ENCODE measurements at places on chromosomes 16 and 17.

DNA sequence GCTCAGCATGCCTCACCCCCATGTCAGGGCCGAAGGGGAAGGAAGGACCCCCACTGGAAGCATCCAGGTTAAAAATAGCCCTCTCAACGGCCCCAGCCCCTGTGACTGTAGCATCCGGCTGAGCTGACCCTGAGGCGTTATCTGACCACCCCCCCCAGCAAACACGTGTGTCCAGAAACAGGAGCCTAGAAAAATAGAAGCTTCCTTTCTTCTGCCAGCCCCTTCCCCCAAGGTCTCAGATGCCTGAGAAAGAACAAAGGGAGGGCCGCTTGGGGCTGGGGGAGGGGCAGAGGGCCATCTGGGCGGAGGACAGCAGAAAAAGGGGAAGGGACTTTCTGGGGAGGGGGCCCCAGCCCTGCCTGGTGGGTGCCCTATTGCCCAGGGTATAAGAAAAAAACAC lies 55.8 kb downstream of the ACTG1 start:
- DNase-seq, result no peak
- H3K27me3 ChIP-seq, result peaks cover 3% of the 10 kb centered on the region
- H3K4me3 ChIP-seq, result no peak overlapping the region

- H3K36me3 ChIP-seq, result no peaks in the 10 kb centered on the region
- no peak for DNase-seq
- H3K4me3 ChIP-seq, result no peak overlapping the region
- no peak overlapping the region for H3K27ac ChIP-seq
Measured at GRCh38 chr16:50957056-50957455, 194.0 kb downstream of the SALL1 start.

GRCh38 chr17:61574542-61575351 lies 16.3 kb downstream of the NACA2 start:
- DNase-seq, result no peak
- no peak overlapping the region for H3K4me3 ChIP-seq
- H3K4me1 ChIP-seq, result no peaks in the 10 kb centered on the region
- peaks cover 22% of the 10 kb centered on the region for H3K27me3 ChIP-seq
- no peaks in the 10 kb centered on the region for H3K36me3 ChIP-seq

DNA sequence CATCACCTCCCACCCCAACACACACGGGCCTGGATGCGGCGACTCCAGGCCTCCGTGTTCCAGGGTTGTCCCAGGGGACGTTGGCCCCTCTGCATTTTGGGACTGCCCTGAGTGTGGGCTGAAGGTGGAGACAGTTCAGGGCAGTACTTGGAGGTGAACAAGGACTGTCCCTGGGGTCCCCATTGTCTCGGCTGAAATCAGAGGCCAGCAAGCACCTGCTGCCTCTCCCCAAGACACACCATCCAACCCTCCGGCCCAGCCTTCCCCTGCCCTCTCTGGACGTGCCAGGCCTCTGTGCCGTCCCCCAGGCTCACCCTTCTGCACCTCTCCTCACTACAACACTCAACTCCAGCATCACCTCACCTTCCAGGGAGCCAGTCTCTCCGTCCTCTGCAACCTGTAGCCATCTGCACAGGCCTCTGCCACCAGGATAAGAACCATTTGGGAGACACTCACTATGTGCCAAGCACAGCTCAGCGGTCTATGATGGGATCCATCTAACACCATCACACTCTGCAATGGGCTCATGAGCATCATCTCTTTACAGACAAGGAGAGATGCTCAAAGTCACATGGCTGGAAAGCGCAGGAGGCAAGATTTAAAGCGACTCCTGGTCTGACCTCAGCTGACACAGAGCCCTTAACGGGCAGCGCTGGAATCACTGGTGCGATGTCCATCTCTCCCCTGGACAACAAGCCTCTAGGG lies 104.5 kb upstream of the SEC14L1 start:
- no peaks in the 10 kb centered on the region for H3K4me1 ChIP-seq
- H3K36me3 ChIP-seq, result no peaks in the 10 kb centered on the region
- no peak for DNase-seq
- H3K27ac ChIP-seq, result no peak overlapping the region
- H3K4me3 ChIP-seq, result no peak overlapping the region

DNA sequence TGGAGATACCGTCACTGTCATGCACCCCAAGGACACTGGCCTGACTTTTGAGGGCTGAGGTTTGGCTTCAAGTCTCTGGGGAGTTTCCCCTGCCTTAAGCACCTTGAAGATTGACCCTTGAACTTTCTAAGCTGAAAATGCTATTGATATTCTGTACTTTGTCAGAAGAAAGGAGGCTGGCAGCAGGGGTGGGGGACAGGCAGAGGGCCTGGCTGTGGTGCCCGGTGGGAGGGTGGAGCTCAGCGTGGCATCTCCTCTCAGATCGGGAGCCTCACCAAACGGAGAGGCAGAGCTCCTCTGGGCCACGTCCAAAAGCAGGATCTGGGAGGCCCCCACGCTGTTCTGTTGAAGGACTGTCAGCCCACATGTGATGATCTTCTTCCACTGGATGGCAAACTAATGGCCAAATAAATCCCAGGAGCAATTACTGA lies 305.2 kb upstream of the IRX3 start:
- no peak overlapping the region for H3K27ac ChIP-seq
- H3K4me3 ChIP-seq, result no peak overlapping the region
- H3K36me3 ChIP-seq, result no peaks in the 10 kb centered on the region
- H3K4me1 ChIP-seq, result no peaks in the 10 kb centered on the region
- peaks cover 10% of the 10 kb centered on the region for H3K27me3 ChIP-seq

DNA sequence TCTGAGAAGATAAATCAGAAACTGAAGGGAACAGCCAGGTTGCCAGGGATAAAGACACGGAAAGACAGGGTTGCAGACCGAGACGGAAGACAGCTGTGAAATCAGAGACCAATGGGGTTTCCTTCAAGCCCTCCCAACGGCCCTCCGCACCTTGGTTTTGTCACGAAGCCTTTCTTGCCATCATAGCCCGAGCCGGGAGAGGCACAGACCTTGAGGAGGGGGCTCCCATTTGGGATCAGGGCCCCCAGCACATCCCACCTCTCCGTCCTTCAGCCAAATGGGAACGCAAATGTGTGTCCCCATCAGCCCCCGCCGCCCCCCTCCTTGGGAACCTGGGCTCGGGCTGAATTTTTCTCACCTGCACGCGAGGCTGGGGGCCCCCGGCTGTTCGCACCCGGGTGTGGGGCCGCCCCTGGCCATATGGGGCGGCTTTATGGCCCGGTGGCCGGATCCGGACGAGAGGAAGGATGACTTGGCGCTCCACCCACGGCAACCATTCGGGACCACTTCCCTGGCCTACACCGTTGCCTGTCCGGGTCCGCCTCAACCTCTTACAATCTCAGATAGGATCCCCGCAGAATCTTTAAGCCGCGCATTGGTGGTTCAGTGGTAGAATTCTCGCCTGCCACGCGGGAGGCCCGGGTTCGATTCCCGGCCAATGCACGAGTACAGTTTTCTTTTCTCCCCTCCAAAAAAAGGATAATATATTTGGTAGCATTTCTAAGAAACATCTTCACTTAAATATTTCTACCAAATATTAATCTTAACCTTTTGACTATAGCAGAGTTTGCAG lies 1.4 kb upstream of the HES7 start:
- DNase-seq, result peak; percentile 83
- H3K27me3 ChIP-seq, result peaks cover 54% of the 10 kb centered on the region
- peaks cover 2% of the 10 kb centered on the region for H3K36me3 ChIP-seq

GRCh38 chr17:29246628-29247027 lies at the start of gene CRYBA1:
Gene CRYBA1, plus strand, starts transcription at chr17:29246859. Its CDS starts 5 bp downstream, at chr17:29246864.
- DNase-seq, result no peak
- no peak within 1 kb of the TSS for H3K27ac ChIP-seq
- no peaks in the 10 kb centered on the region for H3K27me3 ChIP-seq
- no peak within 1 kb of the TSS for H3K4me3 ChIP-seq
- H3K36me3 ChIP-seq, result no peaks in the 10 kb centered on the region

DNA sequence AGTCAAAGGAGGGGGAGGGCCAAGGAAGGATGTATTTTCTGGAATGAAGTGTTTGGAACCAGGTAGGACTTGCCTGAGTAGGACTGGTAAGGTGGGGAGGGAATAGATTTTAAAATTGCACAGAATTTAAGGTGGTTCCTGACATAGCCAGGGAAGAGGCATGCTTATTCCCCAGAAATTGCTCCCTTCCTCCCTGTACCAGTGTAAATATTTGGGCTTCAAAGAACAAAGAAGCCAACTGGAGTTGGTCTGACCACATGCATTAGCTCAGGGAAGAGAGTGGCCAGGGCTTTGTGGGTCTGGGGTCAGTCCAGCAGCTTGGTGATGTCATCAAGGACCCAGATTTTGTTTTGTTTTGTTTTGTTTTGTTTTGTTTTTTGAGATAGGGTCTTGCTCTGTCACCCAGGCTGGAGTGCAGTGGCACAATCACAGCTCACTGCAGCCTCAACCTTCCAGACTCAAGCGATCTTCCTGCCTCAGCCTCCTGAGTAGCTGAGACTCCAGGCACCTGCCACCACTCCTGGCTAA lies 9.3 kb upstream of the MRTFB start:
- H3K27ac ChIP-seq, result no peak overlapping the region
- H3K4me1 ChIP-seq, result no peaks in the 10 kb centered on the region
- no peak overlapping the region for H3K4me3 ChIP-seq
- H3K36me3 ChIP-seq, result no peaks in the 10 kb centered on the region
- DNase-seq, result no peak

- H3K4me3 ChIP-seq, result no peak overlapping the region
- H3K27ac ChIP-seq, result no peak overlapping the region
- no peaks in the 10 kb centered on the region for H3K4me1 ChIP-seq
- H3K36me3 ChIP-seq, result no peaks in the 10 kb centered on the region
- DNase-seq, result no peak
- no peaks in the 10 kb centered on the region for H3K27me3 ChIP-seq
Measured at GRCh38 chr17:61338874-61339478, 60.7 kb upstream of the TBX2 start.

DNA sequence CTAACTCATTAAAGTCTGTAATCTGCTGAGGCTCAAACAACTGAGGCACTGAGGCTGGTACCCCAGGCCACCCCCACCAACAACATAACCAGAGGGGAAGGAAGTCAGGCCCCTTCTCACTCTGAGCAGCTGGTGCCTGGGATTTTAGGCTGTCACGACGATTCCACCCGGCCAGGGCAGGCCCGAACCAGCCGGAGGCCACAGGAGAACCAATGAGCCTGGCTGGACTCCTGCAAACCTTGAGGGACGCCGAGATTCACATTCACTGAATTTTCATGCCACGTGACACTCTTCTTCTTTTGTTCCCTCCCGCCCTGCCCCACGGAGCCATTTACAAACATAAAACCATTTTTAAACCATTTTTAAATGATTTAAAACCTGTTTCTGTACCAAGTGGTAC lies 48.1 kb downstream of the RPH3AL start:
- no peak overlapping the region for H3K27ac ChIP-seq
- DNase-seq, result no peak
- no peaks in the 10 kb centered on the region for H3K4me1 ChIP-seq
- no peaks in the 10 kb centered on the region for H3K27me3 ChIP-seq
- H3K36me3 ChIP-seq, result no peaks in the 10 kb centered on the region
- H3K4me3 ChIP-seq, result no peak overlapping the region

GRCh38 chr16:58123896-58124600 lies 5.1 kb downstream of the CFAP20 start:
- peaks cover 6% of the 10 kb centered on the region for H3K36me3 ChIP-seq
- DNase-seq, result no peak

- no peak overlapping the region for H3K4me3 ChIP-seq
- H3K27ac ChIP-seq, result no peak overlapping the region
- H3K4me1 ChIP-seq, result no peaks in the 10 kb centered on the region
- no peaks in the 10 kb centered on the region for H3K36me3 ChIP-seq
- H3K27me3 ChIP-seq, result peaks cover 58% of the 10 kb centered on the region
Measured at GRCh38 chr16:86300746-86301481, 209.4 kb upstream of the FOXF1 start.

DNA sequence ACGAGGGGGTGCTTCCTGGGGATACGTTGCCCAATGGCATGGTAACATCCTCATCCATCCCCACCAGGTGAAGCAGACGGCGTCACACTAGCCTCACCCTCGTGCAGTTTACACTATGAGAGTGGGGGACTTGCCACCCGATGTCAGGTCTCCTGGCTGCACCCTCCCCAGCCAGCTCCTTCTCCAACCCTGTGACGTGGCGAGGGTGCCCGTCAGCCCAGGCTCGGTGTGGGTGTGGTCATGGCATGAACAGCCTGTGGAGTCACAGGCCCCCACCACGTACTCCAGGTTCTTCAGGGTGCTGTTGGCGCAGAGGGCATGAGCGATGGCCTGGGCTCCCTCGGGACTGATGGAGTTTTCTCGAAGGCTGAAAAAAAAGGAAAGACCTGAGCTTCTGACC lies 28.3 kb downstream of the NLRC3 start:
- H3K36me3 ChIP-seq, result peaks cover 69% of the 10 kb centered on the region
- DNase-seq, result no peak
- H3K4me1 ChIP-seq, result no peaks in the 10 kb centered on the region
- no peak overlapping the region for H3K27ac ChIP-seq
- no peak overlapping the region for H3K4me3 ChIP-seq

- H3K27ac ChIP-seq, result no peak overlapping the region
- no peak for DNase-seq
- no peaks in the 10 kb centered on the region for H3K27me3 ChIP-seq
- no peak overlapping the region for H3K4me3 ChIP-seq
- no peaks in the 10 kb centered on the region for H3K4me1 ChIP-seq
Measured at GRCh38 chr16:27720731-27721530, 171.0 kb downstream of the KATNIP start.

GRCh38 chr16:49554681-49555080 lies 181.1 kb downstream of the C16orf78 start:
- no peaks in the 10 kb centered on the region for H3K27me3 ChIP-seq
- no peak overlapping the region for H3K4me3 ChIP-seq
- no peak overlapping the region for H3K27ac ChIP-seq
- no peak for DNase-seq
- H3K36me3 ChIP-seq, result no peaks in the 10 kb centered on the region

DNA sequence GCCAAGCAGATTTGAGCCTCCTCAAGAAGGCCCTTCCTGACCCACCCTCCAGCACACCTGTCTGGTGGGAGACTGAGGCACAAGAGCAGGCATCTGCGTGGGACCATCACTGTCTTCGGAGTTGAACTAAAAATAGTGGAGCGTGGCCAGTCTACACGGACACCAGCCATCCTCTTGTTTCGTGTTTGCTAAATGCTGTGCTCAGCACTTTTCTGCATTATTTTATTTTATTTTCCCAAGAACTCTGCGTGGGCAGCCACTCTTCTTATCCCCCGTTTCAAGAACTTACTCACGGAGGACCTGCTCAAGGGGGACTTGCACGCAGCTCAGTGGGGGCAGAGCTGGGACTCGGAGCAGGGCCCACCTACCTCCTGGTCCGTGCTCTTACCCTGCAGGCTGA lies 60.8 kb downstream of the SOCS3 start:
- H3K27me3 ChIP-seq, result no peaks in the 10 kb centered on the region
- no peaks in the 10 kb centered on the region for H3K36me3 ChIP-seq
- H3K27ac ChIP-seq, result no peak overlapping the region
- no peak overlapping the region for H3K4me3 ChIP-seq
- DNase-seq, result no peak

- H3K36me3 ChIP-seq, result no peaks in the 10 kb centered on the region
- no peak overlapping the region for H3K4me3 ChIP-seq
- peaks cover 2% of the 10 kb centered on the region for H3K27me3 ChIP-seq
Measured at GRCh38 chr17:78862073-78863023, 21.7 kb upstream of the USP36 start.

- H3K27ac ChIP-seq, result peak overlapping the region; percentile 78
- peaks cover 61% of the 10 kb centered on the region for H3K4me1 ChIP-seq
- DNase-seq, result no peak
- no peaks in the 10 kb centered on the region for H3K27me3 ChIP-seq
- peak overlapping the region; percentile 49 for H3K4me3 ChIP-seq
Measured at GRCh38 chr17:59372138-59372751, 40.8 kb downstream of the YPEL2 start.

- peak overlapping the region; percentile 38 for H3K4me3 ChIP-seq
- peaks cover 37% of the 10 kb centered on the region for H3K4me1 ChIP-seq
- H3K27me3 ChIP-seq, result peaks cover 2% of the 10 kb centered on the region
- peak; percentile 66 for DNase-seq
- peaks cover 11% of the 10 kb centered on the region for H3K36me3 ChIP-seq
Measured at GRCh38 chr17:67421869-67422273, 44.8 kb downstream of the PITPNC1 start.
